ENCODE measurements at places on chromosomes 4 and X.
A peak's percentile ranks its signal among the peaks of the same experiment; 100 is the strongest.

DNA sequence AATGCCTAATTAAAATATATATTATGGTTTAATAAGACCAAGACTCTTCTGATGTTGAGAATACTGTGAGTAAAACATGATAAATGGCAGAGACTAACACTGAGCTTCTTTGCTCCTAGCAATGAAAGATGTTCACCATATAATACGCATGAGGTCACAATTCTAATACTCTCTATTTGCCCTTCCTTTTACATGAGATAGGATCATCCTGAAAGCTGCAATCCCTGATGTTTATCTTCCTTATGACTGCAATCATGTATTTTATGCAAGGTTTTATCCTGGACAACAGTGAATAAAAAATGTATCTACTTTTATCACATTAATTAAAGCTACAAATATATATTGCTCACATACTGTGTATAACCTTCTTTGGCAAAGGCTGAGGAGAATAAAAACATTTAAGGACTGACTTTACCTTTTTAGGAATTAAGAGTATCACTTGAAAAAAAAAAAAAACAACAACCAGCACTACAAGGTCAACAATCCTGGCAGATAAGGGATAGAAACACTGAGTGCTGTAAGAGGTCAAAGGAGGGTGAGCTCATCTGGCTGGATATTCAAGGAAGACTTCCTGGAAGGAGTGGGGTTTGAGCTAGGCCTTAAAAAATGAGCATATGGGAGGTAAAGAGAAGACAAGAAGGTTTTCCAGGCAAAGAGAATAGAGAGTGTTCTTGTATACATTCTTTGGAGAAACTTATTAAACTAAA lies 99.9 kb downstream of the AREG start:
- DNase-seq, result peak; percentile 47

DNA sequence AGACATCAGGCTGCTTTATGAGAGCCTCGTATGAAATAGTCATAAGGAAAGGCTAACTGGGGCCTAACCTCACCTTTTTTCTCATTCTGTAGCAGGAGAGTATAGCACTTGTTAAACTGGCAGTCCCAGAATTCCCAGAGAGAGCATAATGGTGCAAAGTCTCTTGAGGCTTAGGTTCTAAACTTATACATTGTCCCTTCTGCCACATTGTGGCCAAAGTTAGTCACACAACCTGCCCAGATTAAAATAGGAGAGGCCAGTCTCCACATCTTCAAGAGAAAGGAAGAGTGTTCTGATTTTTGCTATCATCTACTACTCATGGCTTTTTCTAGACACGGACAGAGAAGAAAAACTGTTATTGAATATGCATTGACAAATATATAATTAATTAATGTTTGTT lies 1588.9 kb upstream of the PCDH7 start:
- no peak for DNase-seq

GRCh38 chr4:56235725-56236124 lies 151.6 kb downstream of the AASDH start:
- DNase-seq, result no peak

GRCh38 chr4:156154978-156155377 lies 201.3 kb upstream of the CTSO start:
- DNase-seq, result no peak
